ENCODE measurements at places on chromosomes 11 and 22. TPM values are rescaled to one million over a fixed set of nuclear protein-coding genes. Genes with fewer than 3 reads are reported as not detected.
A peak's percentile ranks its signal among the peaks of the same experiment; 100 is the strongest.

DNA sequence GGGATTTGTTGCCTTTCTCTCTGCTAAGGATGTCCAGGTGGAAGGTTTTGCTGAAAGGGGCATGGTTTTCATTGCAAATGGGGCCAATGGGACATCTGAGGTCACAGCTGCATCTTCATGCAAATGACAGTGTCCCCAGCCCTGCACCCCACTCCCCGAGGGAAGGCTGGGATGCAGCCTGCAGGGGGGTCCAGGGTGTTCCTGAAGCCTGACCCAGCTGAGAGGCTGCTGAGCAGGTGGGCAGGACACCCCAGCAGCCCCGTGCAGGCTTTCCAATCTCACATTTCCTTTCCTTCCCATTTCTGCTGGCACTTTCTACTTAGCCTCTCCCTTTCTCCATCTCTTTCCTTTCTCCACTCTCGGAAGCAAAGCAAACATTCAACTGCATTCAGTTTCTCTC, 78.3 kb downstream of the SCN3B start:
- DNase-seq, result no peak

- DNase-seq, result peak; percentile 92
Observed at GRCh38 chr11:71286701-71287643, 34.6 kb upstream of the SHANK2 start.

DNA sequence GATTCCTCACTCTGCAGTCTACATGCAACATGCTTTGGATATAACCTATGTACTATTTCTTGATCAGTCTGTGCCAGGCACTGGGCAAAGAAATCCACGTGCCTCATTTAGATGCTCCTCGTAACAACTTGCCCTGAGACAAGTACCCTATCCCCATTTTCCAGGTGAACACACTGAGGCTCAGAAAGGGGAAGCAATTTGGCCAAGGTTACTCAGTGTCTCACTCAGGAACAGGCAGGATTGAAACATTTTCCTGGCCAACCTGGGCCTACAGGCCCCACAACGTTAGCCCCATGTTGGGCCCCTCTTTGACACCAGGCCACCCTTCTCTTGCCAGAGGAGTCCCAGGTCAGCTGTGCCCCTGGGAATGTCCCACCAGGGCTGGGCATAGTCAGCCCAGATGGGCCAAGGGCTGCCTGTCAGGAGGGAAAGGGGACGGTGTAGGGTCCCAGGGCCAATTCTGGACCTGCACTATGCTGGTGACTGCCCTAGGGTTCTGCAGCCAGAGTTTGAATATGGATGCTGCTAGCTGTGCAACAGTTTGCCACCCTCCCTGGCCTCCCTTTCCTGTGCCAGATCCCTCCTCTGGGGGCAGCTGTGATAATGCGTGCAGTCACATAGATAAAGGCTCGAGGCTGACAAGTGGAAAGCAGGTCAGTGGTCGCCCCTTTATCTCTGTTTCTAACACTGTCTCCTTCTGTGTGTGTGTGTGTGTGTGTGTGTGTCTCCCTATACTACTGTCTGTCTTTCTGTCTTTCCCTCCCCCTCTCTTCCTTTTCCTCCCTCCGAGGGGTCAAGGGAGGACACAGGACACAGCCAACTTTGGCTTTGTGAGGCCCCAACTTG, 10.4 kb upstream of the EMID1 start:
- DNase-seq, result no peak

TMEM138 gene
- 74.4 TPM for polyA plus RNA-seq

GRCh38 chr11:22458161-22458560, 120.0 kb downstream of the SLC17A6 start:
- DNase-seq, result no peak

OR56A4 gene
- not detected for polyA plus RNA-seq

C22orf15 gene
- 0.51 TPM for polyA plus RNA-seq

OR8G1 gene
- not detected for polyA plus RNA-seq

DNA sequence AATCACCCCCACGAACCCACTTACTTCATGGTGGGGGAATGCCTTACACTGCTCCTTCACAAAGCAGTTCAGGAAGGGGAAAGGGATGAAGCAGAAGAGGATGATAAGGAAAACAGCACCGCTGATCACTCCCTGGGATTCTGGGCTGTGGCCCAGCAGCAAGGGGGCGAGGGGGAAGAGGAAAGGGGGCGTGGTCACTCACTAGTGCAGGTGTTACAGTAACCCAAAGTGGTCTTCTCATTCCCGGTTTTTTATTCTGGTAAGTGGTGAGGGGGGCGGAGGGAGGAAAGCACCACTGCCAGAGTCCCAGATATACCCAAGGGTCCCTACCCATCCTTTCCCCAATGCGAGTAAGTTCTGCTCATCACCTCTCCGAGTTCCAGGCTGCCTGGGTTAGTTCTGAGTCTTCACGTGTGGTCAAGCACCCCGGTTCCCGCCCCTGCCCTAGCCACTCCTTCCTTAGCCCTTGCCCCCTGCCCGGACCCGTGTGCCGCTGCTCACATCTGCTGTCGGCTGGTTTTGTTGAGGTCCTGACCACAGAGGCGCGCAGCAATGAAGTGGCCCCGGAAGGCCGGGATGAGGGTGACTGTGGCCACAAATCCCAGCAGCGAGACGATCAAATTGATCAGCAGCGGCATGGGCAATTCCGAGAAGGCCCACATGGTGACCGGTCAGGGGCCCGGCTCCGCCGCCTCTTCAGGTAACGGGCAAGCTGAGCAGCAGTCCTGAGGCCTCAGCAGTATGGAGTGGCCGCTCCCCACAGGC, 477 bp downstream of the DPAGT1 start:
- DNase-seq, result no peak
